ENCODE measurements at places on chromosomes 2 and 18.

DNA sequence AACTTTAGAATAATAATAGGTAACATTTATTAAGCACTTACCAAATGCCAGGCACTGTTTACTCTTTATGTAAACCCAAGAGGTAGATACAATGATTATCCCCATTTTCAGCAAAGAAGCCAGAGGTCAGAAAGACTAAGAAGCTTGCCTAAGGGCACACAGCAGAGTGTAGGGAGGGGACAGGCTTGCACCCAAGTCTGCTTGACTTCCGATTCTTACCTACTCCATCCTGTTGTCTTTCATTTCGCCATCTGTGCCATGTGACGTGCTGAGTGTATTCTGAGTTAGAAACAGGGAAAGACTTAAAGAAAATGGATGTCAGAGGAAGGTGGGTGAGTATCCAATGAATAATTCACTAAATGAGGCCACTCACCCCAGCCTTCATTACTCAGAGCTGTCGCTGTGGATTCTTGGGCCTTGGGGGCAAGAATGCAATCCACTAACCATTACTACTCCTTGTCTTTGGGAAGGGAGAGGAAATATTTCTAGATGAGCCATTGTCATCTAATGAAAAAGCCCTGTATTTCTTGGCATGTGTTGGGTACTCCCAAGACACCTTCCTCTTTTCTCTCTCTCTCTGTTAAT lies 76.4 kb upstream of the BCL11A start:
- DNase-seq, result no peak

DNA sequence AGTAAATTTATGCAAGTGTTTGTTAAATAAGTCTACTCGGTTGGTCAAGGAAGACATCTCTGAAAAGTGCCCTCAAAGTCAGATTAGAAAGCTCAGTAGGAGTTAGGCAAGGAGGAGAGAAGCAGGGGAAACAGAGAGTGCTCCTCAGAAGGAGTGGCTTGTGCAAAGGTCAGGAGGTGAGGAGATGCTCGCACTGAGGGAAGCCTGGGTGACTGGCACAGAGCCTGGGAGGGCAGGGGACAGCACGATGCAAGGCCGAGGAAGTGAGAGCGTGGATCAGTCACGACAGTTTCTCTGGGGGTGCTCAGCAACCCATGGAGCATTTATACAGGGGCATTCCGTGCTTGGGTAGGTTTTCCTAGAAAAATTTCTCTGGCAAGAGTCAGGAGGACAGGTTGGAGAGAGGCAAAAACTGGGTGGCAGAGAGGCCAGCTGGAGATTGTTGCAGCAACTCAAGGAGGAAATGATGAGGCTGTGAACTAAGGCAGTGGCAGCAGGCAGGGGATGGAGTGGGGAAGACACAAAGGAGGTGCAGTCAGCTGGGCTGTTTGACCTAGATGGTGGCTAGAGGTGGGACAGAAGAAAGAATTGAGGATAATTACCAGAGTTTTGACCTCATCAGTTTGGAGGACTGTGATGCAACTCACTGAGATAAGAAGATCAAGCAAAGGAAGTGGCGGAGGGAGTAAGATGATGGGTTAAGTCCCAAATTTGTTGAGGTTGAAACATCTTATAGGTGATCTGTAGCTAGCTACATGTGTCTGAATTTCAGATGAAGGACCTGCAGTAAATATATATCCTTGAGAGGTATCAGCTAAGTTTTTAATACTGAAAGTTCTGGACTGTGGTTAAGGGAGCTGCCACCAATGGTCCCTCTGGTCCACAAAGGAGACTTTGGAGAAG lies 52.4 kb downstream of the BCL2 start:
- DNase-seq, result peak; percentile 14

GRCh38 chr2:61670591-61671501 lies 132.7 kb upstream of the XPO1 start:
- peak; percentile 20 for DNase-seq

- DNase-seq, result peak; percentile 52
These were observed 79.3 kb downstream of the SDC1 start for GRCh38 chr2:20145497-20146193.

DNA sequence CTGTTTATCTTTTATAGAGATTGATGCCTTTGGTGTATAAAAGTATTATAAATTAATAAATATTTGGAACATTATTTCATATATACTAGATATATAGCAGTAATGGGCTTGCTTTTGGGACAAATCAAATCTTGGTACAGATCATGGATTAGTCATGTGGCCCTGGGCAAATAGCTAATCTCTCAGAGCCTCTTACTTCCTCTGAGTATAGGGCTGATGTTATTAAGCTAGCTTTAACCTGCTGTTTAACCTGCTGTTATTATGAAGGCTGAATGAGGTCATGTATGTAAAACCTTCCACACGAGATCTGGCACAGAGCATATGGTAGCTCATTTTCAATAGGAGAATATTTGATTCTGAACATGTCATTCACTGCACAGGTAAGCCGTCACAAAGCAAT lies 5.7 kb downstream of the ITGB6 start:
- DNase-seq, result no peak

- peak; percentile 22 for DNase-seq
These were observed 30.6 kb downstream of the MAPRE2 start for GRCh38 chr18:35071819-35072247.

DNA sequence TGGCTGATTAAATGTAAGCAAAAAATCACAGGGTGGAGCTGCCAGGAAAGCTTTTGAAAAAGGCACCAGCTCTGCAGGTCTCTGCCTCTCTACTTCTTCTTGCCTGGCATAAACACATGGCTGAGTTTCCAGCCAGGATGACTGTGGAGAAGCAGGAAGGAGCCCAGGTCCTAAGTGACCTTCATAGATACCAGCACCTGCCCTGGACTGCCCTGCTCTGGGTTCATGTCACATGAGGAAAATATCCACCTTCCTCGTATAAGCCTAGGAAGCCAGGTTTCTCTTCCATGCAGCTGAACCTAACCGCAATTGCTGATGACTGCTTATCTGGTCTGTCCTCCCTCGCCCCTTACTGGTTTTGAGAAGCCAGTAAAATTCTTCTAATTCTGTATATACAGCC lies 47.8 kb upstream of the CREB1 start:
- DNase-seq, result no peak

- DNase-seq, result no peak
These were observed 127.0 kb upstream of the CCDC195 start for GRCh38 chr2:224843141-224843540.

GRCh38 chr2:110980339-110981062 lies 140.2 kb upstream of the BCL2L11 start:
- DNase-seq, result no peak

DNA sequence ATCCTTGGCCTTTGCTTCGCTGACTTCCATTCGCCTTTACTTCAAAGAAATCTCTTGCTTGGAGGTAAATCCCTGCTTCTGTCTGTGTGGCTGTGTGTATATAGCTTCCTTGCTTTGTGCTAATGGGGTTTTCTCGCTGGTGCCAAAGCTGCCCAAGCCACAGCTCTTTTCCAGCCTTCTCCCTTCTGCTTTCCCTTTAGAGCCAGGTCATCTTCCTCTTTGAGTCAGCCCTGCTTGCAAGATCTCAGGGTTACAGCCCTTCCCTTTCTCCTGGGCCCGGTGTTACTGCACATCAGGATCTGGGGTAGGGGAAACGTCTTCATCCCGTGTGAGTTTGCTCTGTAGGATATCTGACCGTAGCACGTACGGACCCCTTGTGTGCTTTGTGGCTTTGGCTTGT lies 19.1 kb downstream of the EIF4E2 start:
- peak; percentile 13 for DNase-seq

DNA sequence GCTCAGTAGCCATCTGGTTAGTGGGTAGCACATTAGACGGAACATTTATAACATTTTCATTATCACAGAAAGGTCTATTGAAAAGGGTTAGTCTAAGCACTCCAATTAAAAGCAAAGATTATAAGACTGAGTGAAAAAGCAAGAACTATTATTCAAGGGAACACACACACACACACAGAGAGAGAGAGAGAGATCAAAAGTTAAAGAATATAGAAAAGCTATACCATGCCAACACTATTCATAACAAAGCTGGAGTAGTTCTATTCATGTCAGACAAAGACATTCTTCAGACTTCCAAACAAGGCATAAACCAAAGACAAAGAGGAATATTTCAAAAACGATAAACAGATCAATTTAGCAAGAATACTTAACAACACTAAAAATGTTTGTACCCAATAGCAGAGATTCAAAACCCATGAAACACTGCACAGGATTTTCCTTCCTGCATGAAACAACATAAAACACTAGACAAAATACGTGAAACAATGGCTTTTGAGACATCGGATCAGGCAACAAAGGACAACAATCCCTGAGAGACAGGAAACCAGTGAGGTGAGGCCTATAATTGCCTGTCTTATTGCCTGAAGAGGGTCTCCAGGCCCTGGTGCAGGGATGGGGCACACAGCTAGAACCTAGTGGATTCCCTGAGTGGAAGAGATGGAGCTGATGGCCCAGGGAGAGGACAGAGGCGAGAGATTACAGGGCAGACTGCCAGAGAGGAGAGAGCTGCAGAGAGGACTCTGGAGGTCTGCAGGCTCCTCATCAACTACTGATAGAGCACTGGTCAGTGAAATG lies 83.6 kb upstream of the NPAS2 start:
- DNase-seq, result no peak

- DNase-seq, result no peak
These were observed 38.8 kb downstream of the DYSF start for GRCh38 chr2:71492112-71492511.

DNA sequence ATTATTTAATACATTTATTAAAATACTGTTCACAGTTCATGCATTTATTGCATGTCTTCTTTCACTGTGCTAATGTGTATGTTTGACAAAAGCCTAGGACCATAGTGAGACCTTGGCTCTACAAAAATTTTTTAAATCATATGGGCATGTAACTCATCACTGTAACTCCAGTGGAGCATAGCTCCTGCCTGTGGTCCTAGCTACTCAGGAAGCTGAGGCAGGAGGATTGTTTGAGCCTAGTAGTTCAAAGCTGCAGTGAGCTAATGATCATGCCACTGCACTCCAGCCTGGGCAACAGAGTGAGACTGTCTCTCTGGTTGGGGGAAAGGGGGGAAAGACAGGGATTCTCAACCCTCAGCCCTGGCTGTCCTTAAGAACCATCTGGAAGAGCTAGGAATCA lies 137.8 kb downstream of the PRKCE start:
- no peak for DNase-seq

- no peak for DNase-seq
These were observed 7.4 kb downstream of the BOD1L2 start for GRCh38 chr18:57154191-57154830.

DNA sequence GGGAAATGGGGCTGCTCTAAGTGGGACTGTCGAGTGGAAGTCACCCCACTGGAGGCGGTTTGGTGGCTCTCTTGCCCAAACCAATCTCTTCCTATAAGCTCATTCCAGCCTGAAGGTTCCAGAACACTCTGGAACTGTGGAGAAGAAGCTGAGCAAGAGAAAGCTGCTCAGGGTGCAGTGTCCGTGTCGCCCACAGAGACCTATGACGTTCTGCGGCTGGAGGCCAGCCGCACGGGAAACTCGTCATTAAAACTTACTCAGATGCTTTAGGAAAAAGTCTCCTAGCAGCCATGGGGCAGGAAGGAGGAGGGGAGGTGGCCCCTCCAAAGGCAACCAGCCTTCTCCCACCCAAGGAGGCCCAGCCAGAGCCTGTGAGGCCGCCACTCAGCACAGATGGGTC lies 41.7 kb downstream of the ADCY3 start:
- no peak for DNase-seq

- DNase-seq, result no peak
These were observed 118.5 kb downstream of the ACKR3 start for GRCh38 chr2:236688157-236688556.

- DNase-seq, result peak; percentile 75
These were observed 2.4 kb downstream of the FARP2 start for GRCh38 chr2:241358470-241358869.

DNA sequence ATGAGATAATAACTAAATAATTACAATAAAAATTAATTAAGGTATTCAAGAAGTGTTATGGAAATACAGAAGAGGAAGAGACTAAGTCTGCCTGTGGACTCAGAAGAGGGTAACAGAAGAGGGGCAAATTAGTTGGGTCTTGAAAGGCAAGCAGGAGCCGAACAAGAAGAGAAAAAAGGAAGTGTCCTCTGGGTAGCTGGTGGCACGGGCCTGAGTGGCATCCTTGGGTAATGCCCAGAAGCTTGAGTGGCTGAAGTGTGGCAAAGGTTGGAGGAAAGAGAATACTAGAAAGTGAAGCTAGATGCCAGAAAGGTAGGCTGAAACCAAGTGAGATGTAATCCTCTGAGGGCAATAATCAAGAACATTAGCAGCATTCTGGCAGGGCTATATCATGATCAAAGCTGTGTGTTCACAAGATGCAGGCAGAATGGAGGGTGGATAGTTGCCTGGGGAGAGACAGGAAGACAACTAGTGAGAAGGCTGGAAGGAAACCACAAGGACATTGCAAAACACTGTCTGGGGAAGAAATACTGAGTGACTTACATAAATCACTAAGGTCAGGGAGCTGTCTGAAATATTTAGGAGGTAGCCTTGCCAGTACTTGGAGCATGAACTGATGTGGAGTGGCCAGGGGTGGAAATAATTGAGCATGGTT lies 16.2 kb downstream of the DOCK10 start:
- DNase-seq, result peak; percentile 70
